ENCODE measurements at places on chromosomes 7 and 10.

DNA sequence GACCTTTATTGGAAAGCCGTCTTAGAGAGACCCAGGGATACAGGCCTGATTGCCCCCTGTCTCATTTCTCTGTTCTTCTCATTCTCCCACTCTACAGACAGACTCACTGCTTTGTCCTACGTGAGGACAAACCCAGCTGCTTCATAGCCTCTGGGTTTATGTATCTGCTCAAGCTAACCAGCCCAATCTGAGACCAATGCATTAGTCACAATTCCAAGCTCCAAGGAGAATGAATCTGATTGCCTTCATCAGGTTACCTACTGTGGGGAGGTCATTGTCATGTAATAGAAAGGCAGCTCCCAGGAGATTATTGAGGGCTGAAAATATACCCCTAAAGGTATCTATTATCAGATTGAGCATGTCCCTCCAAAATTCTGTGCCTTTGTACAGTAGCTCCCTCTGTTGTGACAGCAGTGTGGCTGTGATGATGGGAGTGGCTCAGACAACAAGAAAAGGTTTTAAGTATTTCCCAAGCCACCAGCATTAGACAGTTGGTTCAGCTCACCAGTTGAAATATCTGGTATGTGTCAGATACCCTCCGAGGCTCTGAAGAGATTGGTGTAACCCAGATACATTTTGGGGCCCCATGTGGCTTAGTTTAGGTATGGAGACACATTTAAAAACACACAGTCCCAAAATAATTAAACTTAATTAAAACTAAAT lies 123.1 kb upstream of the EEPD1 start:
- DNase-seq, result no peak

DNA sequence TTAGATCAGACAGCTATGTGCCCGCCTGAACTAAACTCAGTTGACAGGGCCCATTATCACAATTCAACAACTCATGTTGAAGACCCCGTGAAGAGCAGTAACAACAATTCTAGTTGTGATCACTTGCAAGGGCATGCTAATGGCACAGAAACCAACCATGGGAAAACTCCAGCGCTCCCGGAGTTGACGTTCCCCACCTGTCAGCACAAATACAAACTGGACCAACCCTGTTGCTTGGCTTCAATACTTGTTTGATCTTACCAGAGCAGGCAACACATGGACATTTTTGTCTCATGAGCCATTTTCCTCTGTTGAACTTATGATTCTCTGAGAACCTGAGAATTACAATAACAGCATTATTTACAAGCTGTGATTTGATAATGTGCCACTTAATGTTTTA lies 119.0 kb upstream of the LANCL2 start:
- no peak for DNase-seq

DNA sequence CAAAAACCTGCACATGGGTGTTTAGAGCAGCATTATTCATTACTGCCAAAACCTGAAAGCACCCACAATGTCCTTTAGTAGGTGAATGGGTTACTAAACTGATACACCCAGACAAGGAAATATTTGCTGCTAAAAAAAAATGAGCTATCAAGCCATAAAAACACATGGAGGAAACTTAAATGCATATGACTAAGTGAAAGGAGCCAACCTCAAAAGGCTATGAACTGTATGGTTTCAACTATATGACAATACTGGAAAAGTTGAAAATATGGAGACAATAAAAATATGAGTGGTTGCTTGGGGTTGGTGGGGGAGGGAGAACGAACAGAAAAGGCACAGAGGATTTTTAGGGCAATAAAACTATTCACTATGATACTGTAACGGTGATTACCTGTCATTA lies 291.0 kb downstream of the TNS3 start:
- no peak for DNase-seq

GRCh38 chr10:46002916-46003693 lies 27.3 kb downstream of the NCOA4 start:
- DNase-seq, result no peak

GRCh38 chr7:78718212-78718611 lies 735.3 kb downstream of the MAGI2 start:
- no peak for DNase-seq

- no peak for DNase-seq
These were observed 693 bp downstream of the CREB5 start for GRCh38 chr7:28413011-28413410.

- no peak for DNase-seq
These were observed 28.9 kb upstream of the AHR start for GRCh38 chr7:17269341-17270221.

- DNase-seq, result no peak
These were observed 31.2 kb downstream of the TSPAN14 start for GRCh38 chr10:80485076-80485945.

DNA sequence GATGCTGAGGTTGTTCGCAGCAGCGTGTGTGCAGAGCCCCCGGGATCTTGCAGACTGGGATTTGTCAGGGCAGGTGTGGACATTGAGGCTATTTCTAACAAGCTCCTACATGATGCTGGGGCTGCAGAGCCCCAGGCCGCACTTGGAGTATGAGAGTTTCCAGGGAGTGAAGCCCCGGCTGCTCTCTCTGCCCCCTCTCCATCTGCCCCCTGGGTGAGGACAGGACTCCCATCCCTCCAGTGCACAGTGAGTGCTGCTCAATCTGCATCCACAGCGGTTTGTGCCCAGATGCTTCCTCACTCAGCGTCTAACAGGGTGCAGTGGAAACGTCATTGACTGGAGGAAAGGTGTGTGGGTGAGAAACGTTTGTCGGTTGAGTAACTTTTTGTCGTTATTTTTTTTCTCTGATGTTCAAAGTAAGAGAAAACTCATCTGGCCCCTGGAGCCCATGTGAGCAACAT lies 25.3 kb downstream of the IL2RA start:
- no peak for DNase-seq

GRCh38 chr10:131635564-131636015 lies 265.2 kb upstream of the PPP2R2D start:
- no peak for DNase-seq

DNA sequence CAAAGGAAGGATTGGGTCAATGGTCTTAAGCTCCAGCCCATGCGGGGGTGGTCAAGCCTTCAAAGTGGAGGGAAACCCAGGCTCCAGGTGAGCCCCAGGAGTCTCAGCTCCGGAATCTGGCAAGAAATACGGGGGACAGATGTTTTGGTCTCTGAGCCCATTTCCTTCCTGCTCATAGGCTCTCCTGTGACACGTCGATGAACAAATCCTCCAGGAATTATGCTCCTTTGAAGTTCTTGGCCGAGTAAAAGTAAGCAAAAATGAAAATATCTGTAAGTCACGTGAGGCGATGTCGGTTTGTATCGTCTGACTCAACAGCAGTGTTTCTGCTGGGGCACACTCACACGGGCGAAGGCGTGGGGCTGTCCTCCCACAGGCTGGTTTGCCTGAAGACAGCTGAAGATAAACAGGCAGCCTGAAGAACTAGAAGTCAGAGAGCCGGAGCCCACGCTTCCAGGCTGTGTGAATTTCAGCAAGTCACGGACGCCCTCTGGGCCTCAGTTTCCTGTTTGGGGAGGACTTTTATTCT lies 52.6 kb upstream of the SMNDC1 start:
- DNase-seq, result no peak

- no peak for DNase-seq
These were observed 279.6 kb downstream of the DNAJB6 start for GRCh38 chr7:157616426-157616825.

- DNase-seq, result no peak
These were observed 41.4 kb upstream of the GHITM start for GRCh38 chr10:84097787-84098353.

DNA sequence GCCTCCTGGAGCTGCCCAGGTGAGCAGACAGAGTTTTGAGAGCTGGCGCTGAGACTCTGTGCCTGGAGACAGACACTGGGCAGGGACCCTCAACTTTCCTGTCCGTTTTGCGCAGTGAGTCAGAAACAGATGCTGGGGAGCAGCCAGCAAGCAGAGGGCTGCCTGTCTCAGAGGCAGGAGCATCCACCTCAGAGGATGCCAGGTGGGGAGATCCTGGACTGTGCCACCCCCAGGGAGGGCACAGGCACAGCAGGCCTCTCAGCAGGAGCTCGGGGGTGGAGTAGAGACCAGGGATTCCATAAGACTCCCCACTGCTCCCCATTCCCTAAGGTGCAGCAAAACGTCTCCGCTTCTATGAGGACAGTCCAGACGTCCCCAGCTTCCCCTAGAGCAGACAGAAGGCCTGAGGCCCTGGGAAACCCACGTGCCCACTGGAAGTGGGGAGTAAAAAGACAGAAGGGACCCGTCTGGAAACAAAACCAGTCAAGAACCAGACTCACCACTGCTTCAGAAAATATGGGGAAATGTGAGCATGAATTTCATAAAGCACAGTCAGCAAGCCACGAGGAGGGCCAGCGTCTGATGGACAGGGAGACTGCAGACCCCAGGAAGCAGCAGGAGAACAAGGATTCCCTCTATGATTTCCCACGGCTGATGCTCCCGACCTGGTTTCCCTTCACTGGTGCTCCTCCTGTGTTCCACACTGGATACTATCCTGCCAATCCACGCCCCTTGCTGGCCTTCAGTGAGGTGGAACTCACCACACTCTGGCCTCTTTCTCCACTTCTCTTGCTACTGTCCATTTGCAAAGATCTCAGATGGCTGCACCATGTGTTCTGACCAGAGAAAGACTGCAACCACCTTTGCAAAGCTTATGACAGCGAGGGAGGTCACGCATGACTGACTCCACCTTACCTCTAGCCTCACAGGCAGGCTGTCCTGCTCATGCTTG lies 151.3 kb upstream of the FAM20C start:
- no peak for DNase-seq

- no peak for DNase-seq
These were observed 22.3 kb upstream of the RHBDD2 start for GRCh38 chr7:75856536-75856935.

GRCh38 chr10:49644035-49644646 lies 30.3 kb downstream of the CHAT start:
- DNase-seq, result no peak

- DNase-seq, result no peak
These were observed 11.5 kb downstream of the PTF1A start for GRCh38 chr10:23203369-23204325.

GRCh38 chr7:144001543-144001942 lies 1.4 kb downstream of the OR6B1 start:
- no peak for DNase-seq
